ENCODE measurements at places on chromosomes 3 and 15. TPM values are rescaled to one million over a fixed set of nuclear protein-coding genes. Genes with fewer than 3 reads are reported as not detected.

Gene ITIH3
- total RNA-seq = not detected

Gene TRIM42
- not detected for total RNA-seq

Gene FRG2C
- not detected for total RNA-seq

Gene ENTPD3
- total RNA-seq = not detected

Gene GATM
- total RNA-seq = 0.25 TPM

Gene SUCNR1
- 3.8 TPM for total RNA-seq

Gene KBTBD12
- total RNA-seq = not detected

Gene COL8A1
- total RNA-seq = 179 TPM

Gene TRIM59
- 20.5 TPM for total RNA-seq

Gene PRR20G
- not detected for total RNA-seq

Gene KBTBD8
- 0.72 TPM for total RNA-seq

Gene IRAK2
- total RNA-seq = 2.2 TPM

Gene CRTAP
- 401 TPM for total RNA-seq
